ENCODE measurements at places on chromosomes 1 and 21. TPM values are rescaled to one million over a fixed set of nuclear protein-coding genes. Genes with fewer than 3 reads are reported as not detected.

RIPPLY3 gene
- total RNA-seq: 2.1 TPM

PLEKHN1 gene
- total RNA-seq: 5.1 TPM

TNFSF4 gene
- 1.2 TPM for total RNA-seq

PIGM gene
- 9.1 TPM for total RNA-seq

CD160 gene
- 0.21 TPM for total RNA-seq

UBR4 gene
- 128 TPM for total RNA-seq

S100A3 gene
- total RNA-seq: 3.0 TPM

NPL gene
- total RNA-seq: 36.0 TPM

METTL18 gene
- 5.9 TPM for total RNA-seq

SERINC2 gene
- total RNA-seq: 55.4 TPM

SLC25A34 gene
- 4.2 TPM for total RNA-seq

BROX gene
- 37.5 TPM for total RNA-seq

C1QB gene
- 39.6 TPM for total RNA-seq

TAF1A gene
- total RNA-seq: 13.7 TPM

ARHGEF11 gene
- total RNA-seq: 44.1 TPM

KCND3 gene
- 8.0 TPM for total RNA-seq

CLCA4 gene
- total RNA-seq: 0.11 TPM

RASAL2 gene
- total RNA-seq: 34.8 TPM

MCOLN2 gene
- total RNA-seq: 17.1 TPM

FYB2 gene
- total RNA-seq: 0.57 TPM

NGF gene
- 0.40 TPM for total RNA-seq

OR2L2 gene
- not detected for total RNA-seq

LINGO4 gene
- 0.40 TPM for total RNA-seq

PRKAB2 gene
- 13.6 TPM for total RNA-seq

ANKRD34A gene
- 0.06 TPM for total RNA-seq

SLAMF8 gene
- total RNA-seq: 40.7 TPM

SETDB1 gene
- 56.2 TPM for total RNA-seq

ZNF672 gene
- total RNA-seq: 31.1 TPM

PFKFB2 gene
- total RNA-seq: 50.8 TPM

MMP23B gene
- total RNA-seq: 40.3 TPM

INSRR gene
- total RNA-seq: not detected

DSTYK gene
- total RNA-seq: 10.1 TPM
